Fibroblast of lung (primary cell): ENCODE measurements at places on chromosomes 1 and 21.

GRCh38 chr1:91779548-91780021 is 106.4 kb downstream of the TGFBR3 start:
- DNase-seq: no peak

GRCh38 chr1:153880962-153881361 is 41.8 kb downstream of the GATAD2B start:
- peak; percentile 94 for DNase-seq

DNA sequence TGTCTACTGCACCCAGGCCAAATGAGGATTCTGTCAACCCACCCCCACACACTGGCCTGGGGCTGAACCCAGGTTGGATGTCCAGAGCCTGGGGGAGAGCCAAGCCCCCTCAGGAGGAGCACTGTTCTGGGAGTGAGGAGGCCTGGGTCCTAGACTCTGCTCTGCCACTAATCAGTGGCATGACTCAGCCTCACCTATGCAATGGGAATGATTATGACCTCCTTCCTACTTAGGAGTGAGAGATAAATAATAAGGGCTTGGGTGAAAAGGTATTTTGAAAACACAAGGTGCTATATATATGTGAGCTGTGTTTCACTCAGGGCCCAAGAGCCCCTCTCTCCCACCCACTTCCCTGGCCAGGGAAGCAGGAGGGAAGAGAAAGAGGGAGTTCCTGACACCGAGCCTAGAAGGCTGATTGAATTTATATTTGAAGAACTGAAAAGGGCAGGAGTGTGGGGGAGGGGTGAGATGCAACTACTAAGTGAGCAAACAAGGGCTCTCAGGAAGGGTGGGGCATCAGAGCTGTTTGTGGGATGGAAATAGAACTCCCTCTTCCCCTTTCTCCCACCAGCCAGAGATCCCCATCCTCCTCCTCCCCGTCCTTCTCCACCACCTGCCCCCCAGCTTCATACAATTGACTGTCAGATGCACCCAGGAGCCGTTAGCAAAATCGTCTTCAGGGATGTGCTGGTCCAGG is 8.2 kb downstream of the IGSF9 start:
- no peak for DNase-seq

DNA sequence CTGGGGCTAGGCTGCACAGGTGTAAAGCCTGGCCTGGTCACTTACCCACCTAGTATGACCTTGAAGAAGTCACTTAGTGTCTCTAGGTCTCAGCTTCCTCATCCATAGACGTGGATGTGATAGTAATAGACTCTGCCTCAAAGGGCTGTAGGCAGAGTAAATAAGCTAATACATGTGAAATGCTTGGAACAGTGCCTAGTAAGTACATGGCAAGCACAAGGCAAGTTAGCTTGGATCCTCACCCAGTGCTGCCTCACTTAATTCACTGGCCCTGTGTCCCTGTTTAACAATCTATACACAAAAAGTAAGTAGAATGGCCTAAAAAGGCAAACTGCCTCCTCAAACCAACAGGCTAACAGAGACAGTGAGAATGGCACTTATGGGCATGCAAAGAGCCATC is 167.8 kb downstream of the PIGK start:
- DNase-seq: no peak

DNA sequence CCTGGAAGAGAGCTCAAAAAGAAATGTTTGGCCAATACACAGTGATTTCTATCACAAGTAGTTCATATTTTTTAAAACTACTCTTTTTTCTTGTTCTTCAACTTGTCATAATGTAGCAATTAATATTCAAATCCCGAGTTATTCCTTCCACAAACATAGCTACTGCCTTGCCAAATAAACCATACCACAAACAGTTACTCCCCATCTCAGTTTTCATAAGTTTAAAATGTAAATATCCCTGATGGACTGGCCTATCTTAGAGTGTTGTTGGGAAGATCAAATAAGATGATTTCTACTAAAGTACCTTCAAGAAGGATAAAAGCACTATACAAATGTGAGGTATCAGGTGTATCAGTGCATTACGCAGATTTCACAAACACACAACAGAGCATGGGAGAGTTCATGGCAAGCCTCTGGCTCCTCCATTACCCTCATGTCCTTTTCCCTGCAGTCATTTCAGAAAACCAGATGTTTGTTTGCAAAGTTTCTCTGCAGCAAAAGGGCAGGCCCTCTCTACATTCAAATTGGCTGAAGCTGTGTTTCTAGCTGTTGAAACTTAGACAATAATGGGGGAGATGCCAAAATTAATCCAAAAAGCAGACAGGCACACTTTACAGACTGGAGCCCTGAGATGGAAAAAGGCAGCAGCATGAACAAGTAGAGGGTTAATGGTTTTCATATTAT is 16.1 kb downstream of the WLS start:
- DNase-seq: peak; percentile 45

DNA sequence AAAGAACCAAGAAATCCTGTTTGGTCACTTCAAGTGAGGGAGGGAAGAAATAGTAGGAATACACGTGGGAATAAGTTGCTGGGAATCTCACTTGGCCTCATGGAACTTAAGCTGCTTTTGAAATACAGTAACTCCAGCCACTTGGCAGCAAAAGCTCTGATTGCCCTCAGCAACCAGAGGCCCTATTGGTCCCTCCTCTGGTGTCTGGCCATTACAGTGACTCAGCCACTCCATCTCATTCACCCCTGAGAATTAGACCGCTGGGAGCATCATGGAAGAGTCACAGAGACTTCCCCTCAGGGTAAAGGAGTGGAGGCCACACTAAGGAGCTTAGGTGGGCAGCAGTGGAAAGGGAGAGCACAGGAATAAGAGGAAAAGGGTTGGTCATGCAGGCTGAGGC is 99.6 kb downstream of the ELAVL4 start:
- DNase-seq: no peak

GRCh38 chr1:76583875-76584477 is 283.3 kb upstream of the ST6GALNAC5 start:
- no peak for DNase-seq

DNA sequence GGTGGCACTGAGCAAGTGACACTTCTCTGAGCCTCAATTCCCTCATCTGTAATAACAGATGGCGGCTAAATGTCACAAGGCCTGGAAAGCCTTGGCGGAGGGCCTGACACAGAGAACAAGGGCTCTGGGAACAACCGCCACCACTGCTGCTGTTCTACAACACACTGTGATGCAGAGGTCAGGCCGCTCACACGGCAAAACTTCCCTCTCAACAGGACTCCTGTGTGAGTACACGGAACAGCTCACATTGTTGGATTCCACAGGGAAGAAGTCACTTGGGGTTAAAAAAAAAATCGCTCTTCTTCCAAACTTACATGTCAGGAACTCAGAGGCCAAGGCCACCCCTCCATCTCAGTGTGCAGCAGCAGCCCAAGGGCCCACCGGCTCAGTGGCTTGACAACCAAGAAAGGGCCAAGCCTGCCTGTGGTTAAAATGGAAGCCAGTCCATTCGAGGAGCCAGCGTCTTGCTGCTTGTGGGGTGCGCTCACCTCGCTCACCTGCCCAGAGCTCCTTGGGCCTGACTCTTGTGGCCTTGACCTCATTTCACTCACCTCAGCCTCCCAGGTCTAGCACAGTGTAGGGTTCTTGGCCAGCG is 101.1 kb downstream of the RAVER2 start:
- DNase-seq: no peak

DNA sequence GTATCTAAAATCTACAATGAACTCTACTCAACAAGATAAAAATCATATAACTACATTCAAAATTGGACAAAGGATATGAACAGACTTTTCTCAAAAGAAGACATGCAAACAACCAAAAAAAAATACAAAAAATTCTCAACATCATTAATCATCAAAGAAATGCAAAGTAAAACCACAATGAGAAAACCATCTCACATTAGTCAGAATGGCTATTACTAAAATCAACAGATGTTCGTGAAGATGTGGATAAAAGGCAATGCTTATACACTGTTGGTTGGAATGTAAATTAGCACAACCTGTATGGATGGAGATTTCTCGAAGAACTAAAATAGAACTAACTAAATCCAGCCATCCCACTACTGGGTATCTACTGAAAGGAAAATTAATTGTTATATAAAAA is 1080.8 kb downstream of the AMY1C start:
- peak; percentile 4 for DNase-seq

DNA sequence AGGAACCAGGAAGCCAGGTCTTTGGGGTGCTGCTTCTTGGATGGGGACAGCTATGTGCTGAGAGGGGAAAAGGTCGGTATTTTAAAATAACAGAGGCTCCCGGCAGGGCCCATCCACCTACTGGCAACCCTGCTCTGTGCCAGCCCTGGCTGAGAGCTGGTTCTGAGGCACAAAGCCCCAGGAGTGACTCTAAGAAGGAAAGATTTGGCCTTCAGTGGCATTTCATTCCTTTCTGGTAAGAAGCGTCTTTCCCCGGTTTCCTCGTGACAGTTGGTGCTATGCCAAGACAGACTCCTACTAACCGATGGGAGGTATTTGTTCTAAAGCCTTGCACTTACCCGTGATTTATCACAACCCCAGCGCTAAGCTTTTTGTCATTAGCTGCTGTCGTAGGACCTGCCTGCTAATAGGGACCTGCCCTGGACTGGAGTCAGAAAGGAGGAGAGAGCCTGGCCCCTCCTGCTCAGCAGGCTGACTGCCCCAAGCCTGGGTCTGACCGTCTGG is 123.1 kb upstream of the ADAR start:
- peak; percentile 76 for DNase-seq

GRCh38 chr1:103497404-103497803 is 28.1 kb upstream of the RNPC3 start:
- DNase-seq: no peak

DNA sequence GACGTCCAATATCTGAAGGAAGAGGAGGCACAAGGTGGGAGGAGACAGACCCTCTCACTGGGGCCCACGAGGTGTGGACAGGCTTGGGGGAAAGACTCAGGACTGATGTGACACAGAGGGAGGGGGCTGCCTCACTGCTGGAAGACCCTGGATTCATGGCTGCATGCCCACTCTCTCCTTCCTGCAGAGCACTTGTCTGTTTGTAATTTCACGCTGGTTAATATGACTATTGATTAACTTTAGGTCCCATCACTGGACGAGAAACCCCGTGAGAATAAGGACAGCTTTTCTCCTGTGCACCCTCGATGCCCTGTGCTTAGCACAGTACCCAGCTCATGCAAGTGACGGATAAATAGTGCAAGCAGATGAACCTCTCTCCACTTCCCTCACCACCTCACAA is 35.1 kb downstream of the CACNA1S start:
- DNase-seq: no peak
